Dermis blood vessel endothelial cell (primary cell): ENCODE measurements at places on chromosomes 12 and 14. TPM values are rescaled to one million over a fixed set of nuclear protein-coding genes. Genes with fewer than 3 reads are reported as not detected.
A peak's percentile ranks its signal among the peaks of the same experiment; 100 is the strongest.

The CLEC1B gene
- total RNA-seq = not detected in 2 replicates

- DNase-seq = peak; percentile 61
These were observed 47.4 kb downstream of the SLC38A1 start for GRCh38 chr12:46221255-46222128.

The HRK gene
- not detected in 2 replicates for total RNA-seq

DNA sequence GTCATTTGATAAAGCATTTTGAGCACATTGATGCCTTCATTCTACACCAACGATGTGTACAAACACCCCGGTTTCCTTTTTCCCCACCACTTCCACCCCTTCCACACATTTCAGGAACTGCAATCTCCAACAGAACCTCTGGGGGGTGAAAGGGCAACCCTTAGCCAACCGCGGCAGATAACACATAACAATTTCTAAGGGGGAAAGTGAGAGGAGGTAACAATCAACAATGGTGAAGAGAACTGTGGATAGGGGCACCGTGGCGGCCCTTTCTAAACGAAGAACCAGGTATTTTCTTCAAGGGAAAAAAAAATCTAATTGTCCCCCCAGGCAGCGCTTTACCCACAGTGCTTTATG is 1.1 kb downstream of the KITLG start:
- DNase-seq = peak; percentile 66

The KLHDC1 gene
- 1.6 and 6.6 TPM in 2 replicates for total RNA-seq

The IL31 gene
- total RNA-seq = not detected in 2 replicates

GRCh38 chr12:128911861-128912260 is 58.6 kb downstream of the GLT1D1 start:
- DNase-seq = no peak

- DNase-seq = no peak
These were observed 11.4 kb upstream of the SMARCD1 start for GRCh38 chr12:50073712-50074111.

The SMCO2 gene
- total RNA-seq = 0.23 and 0.34 TPM in 2 replicates

DNA sequence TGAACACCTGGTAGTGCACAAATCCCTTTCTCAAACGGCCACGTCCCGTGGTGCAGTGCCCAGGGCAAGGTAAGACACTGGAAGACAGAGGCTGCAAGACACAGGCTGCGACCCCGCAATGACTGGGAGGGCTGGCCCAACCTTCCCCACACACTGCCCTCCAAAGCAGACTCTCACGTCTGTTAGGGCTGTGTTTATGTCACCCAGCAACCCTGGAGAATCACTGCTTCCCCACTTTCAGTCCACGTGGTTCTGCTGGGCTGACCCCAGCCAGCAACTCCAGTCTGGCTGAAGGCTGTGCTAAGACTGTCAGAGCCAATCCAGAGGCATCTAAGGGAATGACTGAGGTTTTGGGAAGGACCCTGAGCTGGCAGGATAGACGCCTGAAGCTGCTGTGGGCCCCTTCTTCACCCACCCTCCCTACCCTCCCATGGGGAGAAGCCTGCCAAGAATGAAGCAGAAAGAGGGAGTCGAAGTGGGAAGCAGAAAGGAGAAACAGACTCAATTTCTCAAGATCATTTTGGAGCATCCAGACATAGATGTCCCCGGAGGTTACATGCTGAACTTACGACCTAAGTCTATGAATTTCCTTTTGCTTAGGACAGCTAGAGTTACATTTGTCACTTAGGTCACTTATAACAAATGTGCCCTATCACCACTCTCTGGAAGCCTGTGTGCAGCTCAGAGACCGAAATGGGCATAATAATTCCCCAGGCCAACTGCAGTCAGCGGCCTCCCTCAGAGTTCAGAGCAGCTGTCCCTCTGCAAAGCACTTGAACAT is 11.7 kb downstream of the KDM2B start:
- no peak for DNase-seq

GRCh38 chr12:32896432-32897280 is at the start of gene PKP2:
TSS of gene PKP2 (minus strand) at chr12:32896777. CDS start at chr12:32896731, 46 bp downstream.
- DNase-seq = peak; percentile 43

GRCh38 chr12:124928095-124928911 is 13.9 kb upstream of the UBC start:
- peak; percentile 99 for DNase-seq

DNA sequence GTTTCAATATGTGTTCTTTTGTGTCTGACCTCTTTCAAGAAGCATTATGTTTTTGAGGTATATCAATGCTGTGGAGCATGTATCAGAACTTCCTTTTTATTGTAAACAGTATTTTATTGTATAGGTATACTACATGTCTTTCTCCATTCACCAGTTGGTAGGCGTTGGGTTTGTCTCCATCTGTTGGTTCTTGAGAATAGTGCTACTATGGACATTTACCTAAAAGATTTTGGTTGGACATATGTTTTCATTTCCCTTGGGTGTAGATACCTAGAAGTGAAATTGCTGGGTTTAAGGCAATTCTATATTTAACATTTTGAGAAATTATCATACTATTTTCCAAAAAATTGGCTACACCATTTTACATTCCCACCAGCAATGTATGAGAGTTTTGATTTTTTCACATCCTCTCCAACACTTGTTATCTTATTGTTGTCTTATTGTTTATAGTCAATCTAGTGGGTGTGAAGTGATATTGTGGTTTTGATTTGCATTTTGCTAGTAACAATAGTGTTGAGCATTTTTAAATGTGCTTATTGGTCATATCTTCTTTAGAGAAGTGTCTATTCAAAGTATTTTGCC is 409.2 kb downstream of the IPO8 start:
- peak; percentile 70 for DNase-seq

DNA sequence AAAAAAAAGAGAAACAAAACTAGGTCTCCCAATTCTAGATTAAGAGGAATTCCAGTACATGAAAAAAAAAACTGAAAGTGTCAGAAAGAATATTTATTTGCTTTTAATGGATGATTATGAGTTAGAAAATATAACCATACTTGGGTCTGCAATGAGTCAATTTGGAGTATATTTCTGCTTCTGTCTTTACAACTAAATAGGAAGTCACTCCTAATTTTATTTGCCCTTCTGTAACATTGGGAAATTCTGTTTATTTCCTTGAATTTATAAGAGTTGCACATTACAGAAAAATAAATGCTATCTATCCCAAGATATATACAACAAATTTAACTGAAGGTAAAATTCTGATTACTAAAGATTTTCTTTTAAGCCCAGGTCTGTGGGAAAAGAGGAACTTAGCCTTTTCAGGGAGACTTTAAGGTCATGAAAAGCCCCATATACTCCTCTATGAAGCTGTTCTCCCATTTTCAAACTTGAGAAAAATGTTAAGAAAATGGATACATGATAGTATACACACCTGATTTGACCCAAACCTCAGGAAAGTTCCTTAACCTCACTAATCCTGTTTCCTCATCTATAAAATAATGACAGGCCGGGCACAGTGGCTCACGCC is 7.2 kb downstream of the SINHCAF start:
- no peak for DNase-seq

GRCh38 chr12:75981247-75982168 is 50.1 kb downstream of the PHLDA1 start:
- peak; percentile 52 for DNase-seq

The MMP14 gene
- total RNA-seq = 73.3 and 138 TPM in 2 replicates

- DNase-seq = peak; percentile 42
These were observed 8.6 kb upstream of the GPR68 start for GRCh38 chr14:91252871-91253794.

The GAS2L3 gene
- 19.9 and 27.7 TPM in 2 replicates for total RNA-seq

- DNase-seq = no peak
These were observed 495 bp downstream of the TMEM121 start for GRCh38 chr14:105526776-105527380.

- DNase-seq = no peak
These were observed 263.7 kb downstream of the TTC6 start for GRCh38 chr14:37859177-37859576.

- DNase-seq = no peak
These were observed 20.7 kb downstream of the DICER1 start for GRCh38 chr14:95136631-95137030.

The CAMKK2 gene
- 29.8 and 49.1 TPM in 2 replicates for total RNA-seq

- DNase-seq = no peak
These were observed 14.4 kb upstream of the ERGIC2 start for GRCh38 chr12:29395356-29395755.

DNA sequence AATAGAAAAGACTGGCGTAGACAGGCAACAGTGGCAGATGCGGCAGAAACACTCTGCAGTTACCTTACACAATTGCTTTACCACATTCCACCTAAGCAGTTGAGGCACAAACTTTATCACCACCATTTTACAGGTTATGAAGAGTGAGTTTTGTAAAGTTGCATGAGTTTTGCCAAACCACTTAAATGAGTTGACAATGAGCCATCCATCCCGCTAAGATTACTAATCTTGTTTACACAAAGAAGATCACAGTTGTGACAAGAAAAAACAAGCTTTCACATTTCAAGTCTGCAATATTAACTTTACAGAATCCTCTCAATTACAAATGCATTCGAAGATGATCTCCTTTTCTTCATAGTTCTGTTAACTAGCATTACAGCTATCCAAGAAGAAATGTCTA is 1.8 kb downstream of the TMCC3 start:
- DNase-seq = peak; percentile 27

DNA sequence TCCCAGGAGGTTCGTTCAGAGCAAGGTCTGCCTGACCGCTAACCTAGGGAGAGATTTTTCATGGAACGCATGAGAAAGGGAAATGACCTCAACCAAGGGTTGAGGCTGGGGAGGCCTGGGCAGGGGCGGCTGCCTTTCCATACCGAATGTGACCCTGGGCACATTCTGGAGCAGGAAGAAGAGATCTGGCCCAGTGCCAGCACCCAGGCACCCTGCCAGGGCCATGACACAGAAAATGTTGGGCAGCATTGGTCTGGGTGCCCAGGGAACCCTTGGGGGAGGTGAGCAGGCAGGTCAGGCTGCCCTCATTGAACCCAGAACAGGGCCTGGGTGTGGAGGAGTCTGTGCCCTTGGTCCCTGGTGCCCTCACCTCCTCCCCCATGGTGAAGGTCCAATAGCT is 106.8 kb downstream of the CALM1 start:
- DNase-seq = no peak

The FOXN4 gene
- not detected in 2 replicates for total RNA-seq
